DMS53 (cell line): ENCODE measurements at places on chromosomes 3 and 15.

DNA sequence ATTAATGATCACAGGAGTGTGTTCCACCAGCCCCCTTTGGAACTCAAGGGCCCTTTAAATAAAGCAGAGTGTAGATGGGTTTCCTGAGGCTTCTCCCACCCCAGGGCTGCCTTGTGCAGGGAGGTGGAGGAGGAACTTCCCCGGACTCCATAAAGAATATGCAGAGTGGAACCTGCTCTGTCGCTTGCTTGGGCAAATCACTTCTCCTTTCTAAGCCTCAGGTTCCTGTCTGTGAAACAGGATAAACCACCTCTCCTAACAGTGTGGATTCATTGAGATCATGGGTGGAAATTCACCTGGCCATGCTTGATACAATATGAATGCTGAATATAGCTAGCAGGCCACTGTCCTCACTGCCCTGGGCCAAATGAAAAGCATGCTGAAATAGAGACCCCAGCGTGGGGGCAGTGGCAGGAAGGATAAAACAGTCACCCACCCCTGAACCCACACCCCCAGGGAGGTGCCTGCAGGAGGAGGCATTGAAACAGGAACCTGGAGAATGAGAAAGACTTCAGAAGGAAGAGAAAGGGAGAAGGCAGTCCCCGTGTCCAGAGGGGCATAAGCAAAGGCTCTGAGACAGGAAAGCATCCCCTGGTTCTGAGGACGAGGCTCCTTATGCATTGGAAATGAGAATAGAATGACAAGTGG is 41.1 kb upstream of the CHRNB4 start:
- no peak for DNase-seq

DNA sequence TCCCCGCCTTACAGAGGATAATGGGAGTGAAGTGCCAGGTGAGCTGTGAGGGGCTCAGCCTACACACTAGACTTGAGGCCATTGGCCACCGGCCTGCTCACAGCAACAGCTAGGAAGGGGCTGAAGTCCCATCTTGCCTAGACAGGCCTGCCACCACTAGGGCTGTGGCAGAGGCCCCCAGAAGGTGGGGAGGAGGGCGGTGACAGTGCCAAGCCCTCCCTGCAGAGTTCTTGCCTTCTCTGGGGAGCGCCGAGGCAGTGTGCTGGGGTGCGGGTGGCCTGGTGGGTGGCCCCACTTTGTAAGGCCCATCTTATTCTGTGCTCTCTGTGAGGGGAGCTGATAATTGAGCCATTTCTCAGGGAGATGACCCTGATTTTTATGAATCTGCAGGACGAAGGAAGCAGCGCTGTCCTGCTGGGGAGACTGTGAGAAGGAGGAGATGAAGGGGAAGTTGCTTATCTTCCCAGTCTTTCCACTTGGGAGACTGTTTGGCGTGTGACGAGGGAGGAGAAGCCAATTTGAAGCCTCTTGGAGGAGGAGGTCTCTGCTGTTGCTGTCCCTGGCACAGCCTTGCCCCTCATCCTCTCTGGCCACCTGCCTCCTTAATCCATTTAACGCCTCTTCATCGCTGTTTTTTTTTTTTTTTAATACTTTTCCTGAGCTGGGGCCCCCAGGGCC is 104.3 kb downstream of the LINGO1 start:
- no peak for DNase-seq

DNA sequence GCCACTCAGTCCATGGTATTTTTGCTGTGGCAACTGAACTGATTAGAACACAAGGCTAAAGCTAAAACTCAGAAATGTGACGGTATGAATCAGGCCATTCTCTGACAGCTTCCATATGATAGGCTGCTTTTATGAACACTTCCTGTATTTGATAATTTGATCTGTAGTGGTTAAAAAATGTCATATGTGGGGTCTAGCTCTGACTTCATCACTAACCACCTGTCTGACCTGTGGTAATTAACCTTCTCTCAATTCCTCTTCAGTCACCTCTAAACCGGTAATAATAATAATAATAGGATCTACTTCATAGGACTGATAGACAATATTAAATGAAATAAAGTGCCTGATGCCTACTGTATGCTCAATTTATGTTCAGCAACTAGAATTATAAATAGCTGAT is 223.2 kb downstream of the MBNL1 start:
- no peak for DNase-seq

DNA sequence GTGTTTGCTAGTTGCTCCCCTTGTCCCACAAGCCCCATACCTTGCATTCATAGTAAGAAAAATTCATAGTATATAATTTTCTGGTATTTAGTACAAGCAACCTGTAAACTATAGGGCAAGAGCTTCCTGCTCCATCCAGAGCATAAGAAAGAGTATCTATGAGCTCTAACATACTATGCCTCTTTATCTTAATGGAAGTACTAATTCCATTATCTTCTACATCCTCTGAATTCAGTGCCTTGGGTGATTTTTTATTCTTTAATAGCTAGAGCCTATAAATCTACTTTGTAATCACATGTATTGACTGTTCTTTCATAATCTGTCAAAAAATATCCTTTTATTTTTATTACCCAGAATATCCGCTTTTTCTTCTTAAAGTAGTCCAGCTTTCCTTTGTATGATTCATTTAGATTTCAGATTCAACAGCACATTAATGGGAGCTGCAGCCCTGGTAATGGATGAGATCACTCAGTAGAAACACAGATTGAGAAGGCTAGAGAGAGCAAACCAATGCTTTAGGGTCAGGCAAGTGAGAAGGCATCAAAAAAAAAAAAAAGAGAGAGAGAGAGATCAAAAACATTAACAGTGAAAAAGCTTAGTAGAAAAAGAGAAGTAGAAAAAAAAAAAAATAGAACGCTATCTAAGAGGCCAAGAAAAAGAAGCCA is 511.5 kb upstream of the NAALADL2 start:
- no peak for DNase-seq
